ENCODE measurements at places on chromosomes 12 and 14. TPM values are rescaled to one million over a fixed set of nuclear protein-coding genes. Genes with fewer than 3 reads are reported as not detected.
A peak's percentile ranks its signal among the peaks of the same experiment; 100 is the strongest.

The LHX5 gene
- not detected for polyA plus RNA-seq

The PPP1R36 gene
- polyA plus RNA-seq: 0.36 TPM

The PRPH gene
- 3.0 TPM for polyA plus RNA-seq

The PLEKHG7 gene
- 1.7 TPM for polyA plus RNA-seq

The SERPINA5 gene
- 58.2 TPM for polyA plus RNA-seq

The SLC25A21 gene
- 0.06 TPM for polyA plus RNA-seq

The RASSF8 gene
- polyA plus RNA-seq: 1.9 TPM

The ANKRD33 gene
- not detected for polyA plus RNA-seq

The CCDC38 gene
- 1.2 TPM for polyA plus RNA-seq

The EPYC gene
- 0.08 TPM for polyA plus RNA-seq

The KRT71 gene
- polyA plus RNA-seq: not detected

The HOXC5 gene
- 0.06 TPM for polyA plus RNA-seq

DNA sequence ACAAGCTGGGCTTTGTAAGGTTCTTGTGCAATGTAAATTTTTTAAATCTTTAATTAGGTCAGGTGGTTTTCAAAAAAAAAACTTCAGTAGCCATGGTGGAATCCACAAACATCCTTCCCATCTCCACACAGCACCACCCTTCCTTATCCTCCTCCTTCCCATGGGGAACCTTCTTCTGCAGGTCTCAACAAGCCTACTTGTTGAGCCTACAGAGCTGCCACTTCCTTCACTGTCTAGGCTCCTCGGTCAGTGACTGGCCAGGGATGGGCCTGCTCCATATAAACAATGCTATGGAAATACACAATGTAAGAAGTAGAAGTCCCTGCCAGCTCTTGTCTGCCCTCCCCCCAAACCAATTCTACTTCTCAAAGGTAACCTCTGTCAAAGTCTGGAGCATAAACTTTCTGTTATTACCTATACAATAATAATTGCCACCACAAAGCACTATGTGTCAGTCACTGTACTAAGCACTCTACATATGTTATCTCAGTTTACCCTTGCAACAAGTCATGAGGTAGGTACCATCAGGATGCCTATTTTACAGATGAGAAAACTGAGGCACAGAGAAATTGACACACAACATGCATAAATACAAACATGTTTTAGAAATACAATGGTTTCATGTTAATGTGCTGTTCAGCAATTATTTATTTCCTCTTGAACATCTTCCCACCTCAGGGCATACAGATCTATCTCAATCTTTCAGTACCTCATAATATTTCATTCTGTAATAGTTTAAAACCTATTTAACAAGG, 17.4 kb downstream of the LIMA1 start:
- no peak overlapping the region for H3K27ac ChIP-seq
- DNase-seq: no peak
- no peaks in the 10 kb centered on the region for H3K4me1 ChIP-seq
- no peak overlapping the region for H3K4me3 ChIP-seq
- H3K27me3 ChIP-seq: no peaks in the 10 kb centered on the region

GRCh38 chr12:254039-254438, 8.6 kb downstream of the SLC6A13 start:
- H3K4me3 ChIP-seq: no peak overlapping the region
- DNase-seq: no peak
- H3K27me3 ChIP-seq: no peaks in the 10 kb centered on the region
- H3K4me1 ChIP-seq: no peaks in the 10 kb centered on the region

DNA sequence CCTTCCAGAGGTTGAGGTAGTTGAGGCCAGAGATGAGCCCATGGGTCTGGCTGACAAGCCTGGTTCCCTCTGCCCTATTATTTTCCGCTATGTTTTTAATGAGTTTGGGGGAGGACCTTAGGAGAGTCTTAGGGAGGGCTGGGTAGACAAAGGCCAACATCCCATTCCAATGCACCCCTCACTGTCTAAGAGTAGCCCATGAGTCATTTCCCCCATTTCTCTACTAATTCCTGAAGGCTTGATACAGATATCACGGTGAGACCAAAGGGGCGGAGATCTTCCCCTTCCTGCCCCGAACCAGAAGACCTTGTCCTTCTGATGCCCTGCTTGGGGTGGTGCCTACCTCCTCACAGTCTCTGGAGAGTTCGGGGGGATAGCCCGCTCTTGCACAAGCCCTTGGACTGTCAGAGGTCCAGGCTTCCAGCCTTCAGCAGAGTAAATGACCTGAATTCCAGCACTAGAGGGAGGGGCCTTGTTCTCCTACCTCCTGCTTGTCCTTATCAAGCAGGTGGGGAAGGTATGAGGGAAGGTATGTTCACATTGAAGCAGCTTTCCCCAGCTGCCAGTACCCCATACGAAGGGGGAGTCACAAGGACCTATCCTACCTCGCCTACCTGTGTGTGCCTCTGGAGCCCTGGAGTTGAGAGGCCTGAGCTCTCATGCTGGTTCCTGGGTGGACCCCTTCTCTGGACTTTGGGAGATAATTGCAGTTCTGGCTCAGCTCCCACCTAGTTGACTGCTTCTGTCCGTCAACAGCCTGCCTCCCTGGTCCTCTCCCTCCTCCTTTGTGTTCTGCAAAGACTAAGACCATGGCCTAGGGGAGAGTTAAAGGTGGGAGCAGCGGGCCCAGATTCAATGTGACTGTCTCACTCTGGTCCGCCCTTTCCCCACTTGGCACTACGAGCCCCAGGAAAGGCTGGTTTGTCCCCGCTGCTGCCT, 3.7 kb downstream of the PSMB11 start:
- no peaks in the 10 kb centered on the region for H3K36me3 ChIP-seq
- H3K4me1 ChIP-seq: peaks cover 29% of the 10 kb centered on the region
- no peak overlapping the region for H3K4me3 ChIP-seq
- H3K27me3 ChIP-seq: no peaks in the 10 kb centered on the region

DNA sequence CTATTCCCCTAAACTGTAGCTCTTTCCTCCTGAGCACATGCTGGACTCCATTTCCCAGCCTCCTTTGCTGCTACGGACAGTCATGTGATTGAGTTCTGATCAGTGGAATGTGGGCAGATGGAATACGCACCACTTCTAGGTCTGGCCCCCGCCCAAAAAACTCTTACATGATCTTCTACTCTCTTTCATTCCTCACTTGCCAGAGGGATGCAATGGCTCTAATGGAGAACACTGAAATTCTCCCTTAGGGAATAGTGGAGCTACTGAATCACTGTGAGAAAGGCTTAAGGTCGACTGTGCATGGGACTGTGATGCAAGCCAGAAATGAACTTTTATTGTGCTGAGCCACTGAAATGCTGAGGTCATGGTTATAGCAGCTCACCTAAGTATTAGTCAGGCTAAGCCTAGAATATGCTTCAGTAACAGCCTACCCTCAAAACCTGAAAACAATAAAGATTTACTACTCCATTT, 13.0 kb upstream of the TMED2 start:
- no peaks in the 10 kb centered on the region for H3K36me3 ChIP-seq
- H3K4me1 ChIP-seq: no peaks in the 10 kb centered on the region
- DNase-seq: no peak
- no peak overlapping the region for H3K4me3 ChIP-seq

- peaks cover 5% of the 10 kb centered on the region for H3K27me3 ChIP-seq
- no peak overlapping the region for H3K27ac ChIP-seq
- no peak for DNase-seq
- H3K36me3 ChIP-seq: no peaks in the 10 kb centered on the region
These were observed 16.1 kb downstream of the VRTN start for GRCh38 chr14:74364271-74364880.

DNA sequence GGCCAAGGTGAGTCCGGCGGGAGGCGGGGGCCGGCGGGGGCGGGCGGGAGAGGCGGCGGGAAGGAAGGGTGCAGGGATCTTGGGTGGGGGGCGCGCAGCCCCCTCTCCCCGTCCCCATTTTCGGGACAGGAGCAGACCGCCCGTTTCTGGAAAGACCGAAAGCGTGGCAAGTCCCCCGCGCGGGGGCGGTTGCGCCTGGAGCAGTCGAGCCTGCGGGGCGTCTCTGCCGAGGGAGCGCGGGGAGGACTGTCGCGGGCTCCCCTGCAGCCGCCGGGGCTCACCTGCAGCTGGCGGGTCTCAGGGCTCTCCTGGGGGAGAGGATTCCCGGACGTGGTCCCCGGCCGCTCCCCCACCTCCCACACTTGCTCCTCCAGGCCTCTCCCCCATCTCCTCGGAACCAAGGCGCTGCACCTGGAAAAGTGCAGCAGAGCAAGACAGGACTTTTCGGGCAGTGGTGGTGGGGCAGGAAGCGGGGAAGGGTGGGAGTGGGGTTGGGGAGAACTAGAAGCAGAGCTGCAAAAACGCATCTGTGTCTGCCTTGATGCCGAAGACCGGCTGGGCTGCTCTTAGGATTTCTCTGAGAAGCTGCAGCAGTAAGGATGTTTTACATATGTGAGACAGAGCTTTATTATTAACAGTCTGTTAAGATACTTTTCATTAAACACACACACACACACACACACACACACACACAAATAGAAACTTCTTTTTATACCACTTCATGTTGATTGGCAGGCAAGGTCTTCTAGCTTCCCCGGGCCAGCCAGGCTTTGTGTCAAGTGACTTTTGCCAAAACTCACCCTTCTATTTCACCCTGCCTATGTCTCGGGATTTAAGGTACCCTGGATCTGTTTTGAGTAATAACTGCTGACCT, 677 bp downstream of the C12orf75 start:
- no peaks in the 10 kb centered on the region for H3K27me3 ChIP-seq
- H3K36me3 ChIP-seq: no peaks in the 10 kb centered on the region
- peak overlapping the region; percentile 73 for H3K27ac ChIP-seq
- H3K4me1 ChIP-seq: peaks cover 10% of the 10 kb centered on the region
- DNase-seq: peak; percentile 86

- H3K27me3 ChIP-seq: no peaks in the 10 kb centered on the region
- H3K27ac ChIP-seq: no peak overlapping the region
- H3K4me1 ChIP-seq: peaks cover 15% of the 10 kb centered on the region
- DNase-seq: no peak
- H3K4me3 ChIP-seq: no peak overlapping the region
These were observed 175.8 kb upstream of the PRMT8 start for GRCh38 chr12:3315201-3315661.

- DNase-seq: no peak
- no peak overlapping the region for H3K27ac ChIP-seq
- H3K4me1 ChIP-seq: no peaks in the 10 kb centered on the region
- no peak overlapping the region for H3K4me3 ChIP-seq
- no peaks in the 10 kb centered on the region for H3K27me3 ChIP-seq
These were observed 128.9 kb downstream of the FOXA1 start for GRCh38 chr14:37466003-37466622.

GRCh38 chr12:542395-543113, 82.8 kb downstream of the B4GALNT3 start:
- no peak overlapping the region for H3K4me3 ChIP-seq
- H3K27ac ChIP-seq: no peak overlapping the region
- DNase-seq: peak; percentile 56
- H3K4me1 ChIP-seq: peaks cover 20% of the 10 kb centered on the region
- peaks cover 45% of the 10 kb centered on the region for H3K27me3 ChIP-seq

- H3K36me3 ChIP-seq: peaks cover 33% of the 10 kb centered on the region
- no peaks in the 10 kb centered on the region for H3K27me3 ChIP-seq
- no peak for DNase-seq
- peaks cover 59% of the 10 kb centered on the region for H3K4me1 ChIP-seq
- peak overlapping the region; percentile 66 for H3K27ac ChIP-seq
These were observed 186.0 kb upstream of the BCL2L14 start for GRCh38 chr12:11884706-11885105.

- no peaks in the 10 kb centered on the region for H3K36me3 ChIP-seq
- peak overlapping the region; percentile 2 for H3K4me3 ChIP-seq
- peak overlapping the region; percentile 87 for H3K27ac ChIP-seq
- peaks cover 11% of the 10 kb centered on the region for H3K4me1 ChIP-seq
- DNase-seq: peak; percentile 79
- no peaks in the 10 kb centered on the region for H3K27me3 ChIP-seq
These were observed 237.6 kb upstream of the AMIGO2 start for GRCh38 chr12:47317175-47317915.

GRCh38 chr12:110286623-110287022, 5.6 kb downstream of the ATP2A2 start:
- H3K27me3 ChIP-seq: no peaks in the 10 kb centered on the region
- peaks cover 92% of the 10 kb centered on the region for H3K4me1 ChIP-seq
- no peak overlapping the region for H3K27ac ChIP-seq
- H3K36me3 ChIP-seq: peaks cover 30% of the 10 kb centered on the region
- H3K4me3 ChIP-seq: no peak overlapping the region

- H3K27ac ChIP-seq: peak overlapping the region; percentile 68
- H3K36me3 ChIP-seq: no peaks in the 10 kb centered on the region
- DNase-seq: no peak
- no peaks in the 10 kb centered on the region for H3K27me3 ChIP-seq
- H3K4me1 ChIP-seq: no peaks in the 10 kb centered on the region
These were observed 199.8 kb upstream of the ARHGAP5 start for GRCh38 chr14:31877255-31877798.

DNA sequence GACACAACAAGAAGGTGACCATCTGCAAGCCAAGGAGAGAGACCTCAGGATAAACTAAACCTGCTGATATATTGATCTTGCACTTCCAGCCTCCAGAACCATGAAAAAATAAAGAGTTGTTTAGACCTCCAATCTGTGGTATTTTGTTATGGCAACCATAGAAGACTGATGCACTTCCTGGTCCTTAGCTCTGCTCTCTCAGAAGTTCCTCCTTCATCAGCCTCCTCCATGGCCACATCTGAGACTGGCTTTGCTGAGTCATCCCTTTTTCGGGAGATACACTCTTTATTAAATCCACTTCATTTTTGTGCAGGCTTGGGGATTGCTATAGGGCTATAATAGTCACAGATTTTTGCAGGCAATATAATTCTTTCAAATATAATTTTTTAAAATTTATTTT, 89.6 kb upstream of the ATF7IP start:
- no peak overlapping the region for H3K4me3 ChIP-seq
- peaks cover 29% of the 10 kb centered on the region for H3K4me1 ChIP-seq
- H3K27ac ChIP-seq: no peak overlapping the region
- no peak for DNase-seq

DNA sequence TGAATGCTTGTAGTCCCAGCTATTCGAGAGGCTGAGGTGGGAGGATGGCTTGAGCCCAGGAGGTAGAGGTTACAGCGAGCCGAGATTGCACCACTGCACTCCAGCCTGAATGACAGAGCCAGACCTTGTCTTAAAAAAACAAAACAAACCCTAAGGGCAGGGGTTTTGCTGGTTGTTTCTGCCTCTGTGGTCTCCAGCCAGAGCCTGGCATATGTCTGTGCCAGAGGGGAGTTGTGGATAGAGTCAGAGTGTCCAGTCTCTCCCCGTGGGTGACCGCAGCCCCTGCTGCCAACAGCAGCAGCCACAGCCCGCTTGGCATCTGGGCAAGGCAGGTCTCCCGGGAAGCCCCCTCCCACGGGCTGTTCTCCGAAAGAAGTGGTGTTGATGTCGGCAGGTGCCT, 37.6 kb downstream of the MVK start:
- H3K4me1 ChIP-seq: no peaks in the 10 kb centered on the region
- DNase-seq: no peak
- no peak overlapping the region for H3K27ac ChIP-seq
- H3K27me3 ChIP-seq: peaks cover 8% of the 10 kb centered on the region
- no peaks in the 10 kb centered on the region for H3K36me3 ChIP-seq
